ENCODE measurements at places on chromosomes 11 and 22.

DNA sequence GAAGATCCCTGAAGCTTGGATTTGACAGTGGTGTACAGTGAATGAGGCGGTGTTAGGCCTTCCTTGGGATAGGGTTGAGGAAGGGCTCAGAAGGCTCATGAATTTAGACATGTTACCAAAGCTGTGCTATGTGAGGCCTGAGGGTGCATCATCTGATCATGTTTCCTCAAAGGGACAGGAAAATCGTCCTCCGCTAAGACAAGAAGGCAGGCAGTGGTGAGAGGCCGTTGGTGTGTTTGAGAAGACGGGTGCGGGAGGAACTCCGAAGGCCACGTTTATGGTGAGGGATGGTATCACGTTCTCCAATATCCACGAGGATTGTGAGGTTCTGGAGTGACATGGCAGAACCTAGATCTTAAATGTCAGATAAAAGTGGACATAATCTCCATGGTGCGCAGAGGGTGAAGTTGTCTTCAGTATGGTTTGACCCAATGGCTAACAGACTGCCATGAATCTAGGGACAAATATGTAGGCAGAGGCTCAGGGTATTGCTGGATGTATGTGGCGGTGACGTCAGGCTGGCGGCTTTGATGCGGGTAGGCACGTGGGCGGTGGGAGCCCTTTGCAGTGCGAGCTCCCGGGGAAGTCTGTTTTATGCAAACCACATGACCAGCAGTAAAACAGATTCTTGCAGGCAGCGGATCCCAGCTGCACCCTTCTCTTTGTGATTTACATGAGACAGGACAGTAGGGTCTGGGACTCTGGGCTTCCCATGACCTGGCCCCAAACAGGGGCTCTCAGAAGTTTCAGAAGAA, 242.3 kb upstream of the B3GAT1 start:
- DNase-seq: no peak

GRCh38 chr11:65445604-65446445, 23.2 kb downstream of the NEAT1 start:
- no peak for DNase-seq

- no peak for DNase-seq
Measured at GRCh38 chr11:12862696-12863469, 146.2 kb upstream of the RASSF10 start.

DNA sequence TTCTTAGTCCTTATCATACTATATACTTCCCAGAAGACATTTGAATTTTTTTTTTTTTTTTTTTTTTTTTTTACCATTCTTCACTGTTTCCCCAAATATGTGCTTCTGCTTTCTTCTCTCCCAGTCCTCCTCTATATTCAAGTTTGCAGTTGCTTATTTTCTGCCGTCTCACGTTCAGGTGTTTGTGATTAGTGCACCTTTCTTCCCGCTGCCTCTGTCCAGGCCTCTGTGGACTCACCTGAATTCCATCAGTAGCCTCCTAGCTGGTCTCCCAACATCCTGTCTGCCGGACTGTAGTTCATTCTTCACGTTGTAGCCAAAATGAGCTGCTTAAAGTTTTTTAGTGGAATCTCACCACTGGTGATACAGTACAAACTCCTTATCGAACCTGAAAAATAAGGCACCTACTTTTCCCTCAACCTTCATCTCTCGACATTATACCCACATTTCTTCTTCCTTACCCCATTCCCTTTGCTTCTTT, 795 bp upstream of the MSANTD4 start:
- no peak for DNase-seq

DNA sequence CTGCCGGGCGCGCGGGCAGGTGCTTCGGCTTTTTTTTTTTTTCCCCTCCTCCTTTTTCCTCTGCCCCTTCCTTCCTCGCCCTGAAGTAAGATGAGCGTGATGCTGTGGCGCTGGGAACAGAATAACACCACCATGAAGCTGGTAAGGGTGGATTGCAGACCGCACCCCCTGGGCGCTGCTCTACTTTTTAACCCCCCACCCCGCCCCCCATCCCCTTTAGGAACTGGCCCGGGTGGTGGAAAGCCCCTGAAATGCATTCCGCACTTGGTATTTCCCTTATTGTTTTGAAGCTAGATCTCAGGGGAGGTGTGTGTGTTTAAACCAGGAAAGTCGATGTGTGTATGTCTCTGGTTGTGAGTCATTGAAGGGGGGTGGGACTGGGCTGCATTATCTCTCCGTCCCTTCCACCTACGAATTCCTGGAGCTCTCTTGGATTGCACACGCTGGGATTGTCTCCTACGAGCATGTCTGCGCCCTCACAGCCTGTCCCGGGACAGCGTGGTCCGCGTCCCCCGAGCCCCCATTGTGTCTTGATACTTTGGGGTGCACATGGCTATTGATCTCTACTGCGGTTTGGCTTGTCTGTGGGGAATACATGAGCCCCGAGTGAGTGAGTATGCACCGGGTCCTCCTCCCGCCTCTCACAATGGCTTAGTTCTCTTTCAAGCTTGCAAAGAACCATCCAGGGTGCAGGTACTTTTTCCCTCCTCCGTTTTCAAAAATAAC, 64.9 kb downstream of the NAV2 start:
- peak; percentile 13 for DNase-seq

DNA sequence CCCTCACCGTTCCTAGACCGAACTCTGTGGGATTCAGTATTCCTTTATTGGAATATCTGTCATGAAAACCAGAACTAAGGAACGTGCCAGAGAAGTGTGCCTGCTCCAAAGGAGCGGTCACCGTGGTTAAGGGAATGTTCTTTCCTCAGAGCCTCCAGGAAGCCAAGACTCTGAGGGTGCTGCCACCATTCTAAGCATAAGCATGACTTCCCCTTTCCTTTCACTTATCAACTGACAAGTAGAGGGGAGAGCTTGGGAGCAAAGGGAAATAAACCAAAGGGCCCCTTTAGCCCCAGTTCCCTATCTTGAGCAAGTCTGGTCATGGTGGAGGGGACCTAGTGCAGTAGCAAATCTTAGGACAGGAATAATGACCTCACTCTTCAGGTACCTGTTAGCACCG, 26.8 kb downstream of the CTR9 start:
- DNase-seq: no peak

GRCh38 chr11:92423115-92424034, 198.8 kb downstream of the FAT3 start:
- no peak for DNase-seq

- DNase-seq: no peak
Measured at GRCh38 chr11:116503216-116504160, 269.3 kb downstream of the BUD13 start.

DNA sequence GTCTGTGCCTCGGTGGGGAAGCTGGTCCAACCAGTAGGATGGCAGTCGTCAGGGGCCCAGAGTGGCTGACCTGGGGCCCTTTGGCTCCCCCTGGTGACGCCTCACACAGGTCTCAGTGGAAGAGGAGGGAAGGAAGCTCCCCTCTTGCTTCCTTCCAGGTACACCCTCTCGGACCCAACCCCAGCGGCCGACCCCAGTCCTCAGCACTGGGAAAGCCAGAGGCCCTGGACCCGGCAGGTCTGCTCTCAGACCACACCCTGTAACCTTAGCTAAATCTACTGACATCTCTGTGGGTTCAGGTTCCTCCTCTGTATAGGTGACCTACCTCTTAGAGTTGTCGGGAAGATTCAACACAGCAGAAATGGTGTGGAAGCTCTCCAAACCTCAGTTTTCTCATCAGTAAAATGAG, 3.4 kb upstream of the SCUBE1 start:
- peak; percentile 30 for DNase-seq

DNA sequence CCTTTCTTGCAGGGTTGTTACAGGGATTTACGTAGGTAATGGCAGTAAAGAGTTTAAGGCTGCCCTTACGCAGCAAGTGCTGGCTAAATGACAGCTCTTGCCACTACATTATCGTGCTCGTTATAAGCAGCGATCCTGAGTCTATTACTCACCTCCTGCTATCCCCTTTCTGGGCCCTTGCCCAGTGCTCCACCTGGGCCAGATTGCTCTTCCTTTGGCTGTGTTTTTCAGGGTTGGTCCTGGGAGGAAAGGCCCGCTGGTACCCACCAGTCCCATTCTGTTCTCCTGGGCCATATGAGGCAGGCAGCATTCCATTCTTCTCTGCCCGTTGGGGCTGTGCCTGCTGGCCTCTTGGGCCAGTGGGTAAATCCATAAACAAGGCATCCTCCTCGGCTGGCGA, 87.5 kb downstream of the C11orf58 start:
- no peak for DNase-seq

DNA sequence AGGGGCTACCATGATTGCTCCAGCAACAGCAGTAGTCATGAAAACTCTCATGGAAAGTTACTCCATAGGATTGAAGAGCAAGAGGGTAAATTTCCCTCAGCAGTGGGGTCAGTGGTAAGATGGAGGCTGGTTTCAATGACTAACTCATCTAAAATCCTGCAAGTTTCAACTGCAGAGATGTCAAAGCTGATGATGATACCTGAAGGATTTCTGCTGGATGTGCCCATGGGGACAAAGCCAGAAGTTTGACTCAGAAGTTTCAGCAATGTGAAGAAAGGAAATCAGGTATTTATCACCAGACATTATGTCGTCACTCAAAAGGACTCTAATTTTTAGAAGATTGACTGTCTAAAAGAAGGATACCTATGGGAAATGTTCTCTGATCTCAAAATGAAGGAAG, 29.1 kb downstream of the RAB38 start:
- DNase-seq: no peak

GRCh38 chr11:126112547-126112946, 49.9 kb upstream of the CDON start:
- no peak for DNase-seq

DNA sequence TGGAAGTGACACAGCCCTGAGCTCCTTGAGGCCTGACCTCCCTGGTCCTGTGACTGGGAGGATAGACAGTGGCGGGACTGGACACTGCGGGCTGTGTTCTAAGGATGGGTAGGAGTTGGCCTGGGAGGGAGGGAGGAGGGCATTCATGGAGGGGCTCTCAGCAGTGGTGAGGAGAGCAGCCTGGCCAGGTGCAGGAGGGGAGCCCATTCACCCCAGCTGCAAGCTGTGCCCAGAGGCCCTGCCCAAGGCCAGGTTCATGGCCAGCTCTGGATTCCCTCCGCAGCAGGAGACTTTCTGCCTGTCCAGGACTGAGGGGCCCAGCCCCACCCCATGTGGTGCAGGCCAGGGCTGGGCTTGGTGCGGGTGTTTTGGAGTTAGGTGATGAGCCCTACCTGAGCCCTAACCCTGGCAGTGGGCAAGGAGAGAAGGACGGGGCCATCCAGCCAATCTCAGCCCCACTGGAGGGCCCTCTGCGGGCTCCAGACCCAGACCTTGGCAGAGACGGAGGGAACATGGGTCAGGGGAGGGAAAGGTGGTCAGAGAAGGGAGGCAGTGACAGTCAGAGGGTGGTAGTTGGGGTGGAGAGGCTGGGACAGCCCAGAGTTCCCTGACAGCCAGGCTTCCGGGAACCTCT, 26.8 kb downstream of the CACNA1I start:
- DNase-seq: no peak

DNA sequence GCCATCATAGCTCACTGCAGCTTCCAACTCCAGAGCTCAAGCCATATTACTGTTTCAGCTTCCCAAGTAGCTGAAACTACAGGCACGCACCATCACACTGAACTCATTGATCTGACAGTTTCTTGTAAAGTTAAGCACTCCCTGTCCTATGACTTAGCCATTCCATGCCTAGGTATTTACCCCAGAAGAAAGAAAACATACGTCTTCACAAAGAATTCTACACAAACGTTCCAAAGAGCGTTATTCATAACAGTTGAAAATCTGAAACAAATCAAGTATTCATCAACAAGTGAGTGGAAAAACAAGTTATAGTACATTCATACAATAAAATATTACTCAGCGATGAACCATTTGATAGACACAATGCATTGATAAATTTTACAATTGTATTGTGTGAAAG, 7.8 kb upstream of the NLRP10 start:
- DNase-seq: no peak

- peak; percentile 23 for DNase-seq
Measured at GRCh38 chr11:116579031-116579653, 193.6 kb downstream of the BUD13 start.

- DNase-seq: no peak
Measured at GRCh38 chr11:69994810-69995209, 83.3 kb upstream of the ANO1 start.

- no peak for DNase-seq
Measured at GRCh38 chr11:75480185-75481175, 45.3 kb downstream of the GDPD5 start.

DNA sequence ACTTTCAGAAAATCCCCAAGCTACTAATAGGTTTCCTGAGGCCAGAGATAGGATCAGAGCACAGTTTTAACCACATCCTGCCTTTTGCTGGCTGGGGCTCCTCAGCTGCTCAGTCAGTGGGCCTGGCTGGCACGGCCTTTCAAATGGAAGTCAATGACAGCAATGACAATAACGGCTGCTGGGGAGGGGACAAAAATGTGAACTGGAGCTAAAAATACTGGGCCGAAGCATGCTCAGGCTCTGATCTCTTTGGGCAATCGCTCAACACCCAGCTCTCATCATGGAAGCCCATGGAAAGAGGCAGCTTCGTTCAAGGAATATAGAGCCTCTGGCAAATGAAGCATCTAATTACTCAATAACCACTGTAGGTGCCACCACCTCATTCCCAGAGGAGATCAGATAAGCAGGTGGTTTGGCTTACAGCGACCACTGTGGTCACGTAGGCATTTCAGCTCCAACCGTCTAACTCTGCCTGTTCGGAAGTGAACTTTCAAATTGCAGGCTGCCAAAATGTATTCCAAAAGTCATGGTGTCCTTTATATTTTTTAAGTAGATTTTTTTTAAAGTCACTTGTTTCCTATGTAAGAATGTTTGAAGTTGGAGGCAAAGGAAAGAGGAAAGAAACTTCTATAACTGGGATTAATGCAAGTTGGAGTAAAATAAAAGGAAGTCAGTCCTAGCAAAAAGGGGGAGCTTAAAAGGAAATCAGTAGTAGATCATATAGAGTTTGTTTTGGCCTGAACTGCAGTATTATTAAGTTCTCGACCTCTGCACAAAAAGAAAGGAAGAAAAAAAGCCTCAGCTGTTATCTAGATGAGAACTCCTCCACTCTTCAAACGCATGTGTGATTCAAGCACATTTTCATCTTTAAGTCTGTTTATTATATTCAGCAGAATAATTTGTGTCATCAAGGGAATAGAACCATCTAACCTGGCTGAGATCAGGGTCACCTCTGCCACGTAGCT, 14.1 kb downstream of the WT1 start:
- no peak for DNase-seq

DNA sequence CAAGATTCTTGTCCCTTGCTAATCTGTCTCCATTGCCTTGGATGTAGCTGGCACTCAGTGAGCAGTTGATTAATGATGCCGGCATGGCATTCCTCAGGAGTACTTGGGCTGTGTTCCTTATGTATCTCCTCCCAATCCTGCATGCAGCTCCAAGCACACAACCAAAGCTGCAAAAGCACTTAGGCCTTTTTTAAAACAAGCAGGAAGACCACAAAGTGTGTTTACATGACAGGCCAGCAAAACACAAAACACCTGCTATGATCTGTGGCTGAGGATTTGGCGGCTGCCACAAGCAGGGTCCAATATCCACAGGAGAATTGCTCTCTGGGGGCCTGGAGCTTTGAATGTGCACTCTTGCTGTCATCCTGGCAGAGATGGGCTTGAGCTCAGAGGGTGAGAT, 8.9 kb downstream of the ABTB2 start:
- no peak for DNase-seq

- DNase-seq: peak; percentile 26
Measured at GRCh38 chr11:69540118-69541000, 58.9 kb downstream of the LINC01488 start.

- DNase-seq: no peak
Measured at GRCh38 chr11:128825050-128825784, 41.9 kb downstream of the KCNJ1 start.

GRCh38 chr11:84740050-84740449, 887.1 kb downstream of the DLG2 start:
- no peak for DNase-seq
